ENCODE measurements at places on chromosomes 11 and 22. TPM values are rescaled to one million over a fixed set of nuclear protein-coding genes. Genes with fewer than 3 reads are reported as not detected.

CCDC116 gene
- total RNA-seq = 0.57 TPM

PLAAT3 gene
- 26.6 TPM for total RNA-seq

DNA sequence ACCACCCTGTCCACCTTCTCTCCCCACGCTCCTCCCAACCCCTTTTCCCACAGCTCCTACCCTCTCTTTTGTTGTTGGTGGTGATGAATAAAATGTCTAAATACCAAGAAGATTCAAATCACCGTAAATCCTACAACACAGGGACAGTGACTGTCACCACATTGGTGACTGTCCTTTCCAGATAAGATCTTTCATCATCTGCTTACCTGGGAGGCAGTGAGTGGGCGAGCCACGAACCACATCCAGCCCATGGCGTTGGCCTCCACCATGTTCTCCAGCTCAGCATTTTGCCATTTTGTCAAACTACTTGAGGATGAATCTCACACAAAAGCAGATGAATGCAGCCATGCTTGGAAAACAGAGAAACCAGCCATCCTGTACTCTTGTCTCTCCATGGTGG lies 6.7 kb upstream of the CYTH4 start:
- no peak for DNase-seq

GRCh38 chr11:110493346-110493745 lies 63.6 kb downstream of the FDX1 start:
- DNase-seq = no peak
